Lung microvascular endothelial cell (primary cell): ENCODE measurements at places on chromosomes 5 and 9.
A peak's percentile ranks its signal among the peaks of the same experiment; 100 is the strongest.

GRCh38 chr9:98363644-98364043 lies 108.2 kb upstream of the TBC1D2 start:
- DNase-seq = no peak

DNA sequence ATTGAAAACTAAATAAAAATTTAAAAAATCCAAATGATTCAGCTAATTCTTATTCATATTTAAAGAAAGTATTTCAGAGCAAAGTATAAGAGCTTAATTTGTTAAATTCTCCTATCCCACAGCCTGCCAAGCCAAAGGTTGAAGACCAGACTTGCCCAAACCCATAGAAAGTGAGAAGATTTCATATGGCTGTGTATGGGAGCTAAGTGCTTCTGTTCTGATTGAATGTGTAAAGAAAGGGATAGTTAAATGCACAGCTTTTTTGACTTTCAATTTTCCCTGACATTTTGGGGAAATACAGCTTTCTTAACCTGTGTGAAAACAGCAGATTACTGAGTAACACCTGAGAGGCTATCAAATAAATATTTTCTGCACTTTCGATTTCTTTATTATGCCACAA lies 125.0 kb upstream of the MTAP start:
- no peak for DNase-seq

- DNase-seq = no peak
Observed at GRCh38 chr5:174155706-174156105, 110.2 kb downstream of the NSG2 start.

DNA sequence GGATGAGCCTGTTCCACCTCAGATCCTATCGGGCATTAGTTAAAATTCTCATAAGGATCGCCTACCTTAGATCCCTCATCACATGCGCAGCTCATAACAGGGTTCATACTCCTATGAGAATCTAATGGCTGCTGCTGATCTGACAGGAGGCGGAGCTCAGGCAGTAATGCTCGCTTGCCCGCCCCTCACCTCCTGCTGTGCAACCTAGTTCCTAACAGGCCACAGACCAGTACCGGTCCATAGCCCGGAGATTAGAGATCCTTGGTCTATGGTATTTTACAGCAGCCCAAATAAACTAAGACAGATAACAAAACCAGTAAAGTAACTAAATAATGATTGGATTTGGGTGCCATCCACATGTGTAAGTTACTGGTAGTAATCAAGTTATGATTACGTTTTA lies 17.5 kb downstream of the GOLPH3 start:
- DNase-seq = no peak

DNA sequence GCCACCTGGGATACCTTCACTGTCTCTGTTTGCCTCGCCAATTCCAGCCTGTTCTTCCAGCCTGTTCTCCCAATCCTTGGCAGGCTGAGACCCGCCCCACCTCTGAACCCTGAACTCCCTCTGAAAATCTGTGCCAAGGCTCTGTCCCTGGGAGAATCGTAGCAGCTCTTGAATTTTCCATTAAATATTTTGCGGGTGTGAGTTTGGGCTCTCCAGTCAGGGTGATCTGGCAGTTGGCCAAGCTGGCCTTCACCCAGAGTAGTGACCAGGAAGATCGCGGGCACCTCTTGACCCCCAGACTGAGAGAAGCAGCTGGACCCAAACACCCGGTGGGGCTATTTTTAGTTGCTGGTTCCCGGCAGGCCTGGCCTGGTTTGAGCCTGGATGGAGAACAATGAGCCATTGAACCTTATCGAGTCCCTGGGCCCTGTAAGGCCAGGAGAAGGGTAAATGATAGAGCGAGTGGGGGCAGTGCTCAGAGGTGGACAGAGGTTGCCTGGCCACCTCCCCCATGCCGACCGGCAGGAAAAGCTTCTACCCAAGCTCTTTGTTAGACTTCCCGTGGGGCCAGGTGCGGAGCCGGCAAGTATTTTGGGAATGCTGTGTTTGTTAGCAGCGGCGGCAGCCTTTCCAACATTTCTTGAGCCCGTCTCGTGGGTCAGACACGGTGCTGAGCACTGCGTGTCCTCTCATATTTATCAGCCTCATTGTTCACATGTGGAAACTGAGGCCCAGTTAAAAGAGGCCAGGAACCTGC lies 146.2 kb downstream of the RGS3 start:
- peak; percentile 95 for DNase-seq
